ENCODE measurements at places on chromosomes 3 and 15.

- no peak for DNase-seq
These were observed 155.9 kb upstream of the TBL1XR1 start for GRCh38 chr3:177353140-177353539.

DNA sequence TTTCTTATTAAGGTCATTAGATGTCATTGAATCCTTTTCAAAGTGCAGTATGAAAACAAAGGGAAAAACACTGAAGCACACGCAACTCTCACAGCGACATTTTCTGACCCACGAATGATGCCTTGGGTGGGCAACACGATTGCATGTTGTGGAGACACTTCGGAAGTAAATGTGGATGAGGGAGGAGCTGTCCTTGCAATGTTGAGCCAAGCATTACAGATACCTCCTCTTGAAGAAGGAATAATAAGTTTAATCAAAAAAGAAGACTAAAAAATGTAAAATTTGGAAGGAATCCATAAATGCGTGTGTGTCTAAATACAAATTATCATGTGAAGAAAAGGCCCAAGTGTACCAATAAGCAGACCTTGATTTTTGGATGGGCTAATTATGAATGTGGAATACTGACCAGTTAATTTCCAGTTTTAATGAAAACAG, 16.9 kb downstream of the THBS1 start:
- DNase-seq = no peak

- DNase-seq = peak; percentile 31
These were observed at the start of gene PPM1M for GRCh38 chr3:52245322-52246263. Gene PPM1M (plus strand): TSS chr3:52245759. CDS start chr3:52245825, 66 bp downstream.

- no peak for DNase-seq
These were observed 265.3 kb upstream of the POU1F1 start for GRCh38 chr3:87541723-87542122.

DNA sequence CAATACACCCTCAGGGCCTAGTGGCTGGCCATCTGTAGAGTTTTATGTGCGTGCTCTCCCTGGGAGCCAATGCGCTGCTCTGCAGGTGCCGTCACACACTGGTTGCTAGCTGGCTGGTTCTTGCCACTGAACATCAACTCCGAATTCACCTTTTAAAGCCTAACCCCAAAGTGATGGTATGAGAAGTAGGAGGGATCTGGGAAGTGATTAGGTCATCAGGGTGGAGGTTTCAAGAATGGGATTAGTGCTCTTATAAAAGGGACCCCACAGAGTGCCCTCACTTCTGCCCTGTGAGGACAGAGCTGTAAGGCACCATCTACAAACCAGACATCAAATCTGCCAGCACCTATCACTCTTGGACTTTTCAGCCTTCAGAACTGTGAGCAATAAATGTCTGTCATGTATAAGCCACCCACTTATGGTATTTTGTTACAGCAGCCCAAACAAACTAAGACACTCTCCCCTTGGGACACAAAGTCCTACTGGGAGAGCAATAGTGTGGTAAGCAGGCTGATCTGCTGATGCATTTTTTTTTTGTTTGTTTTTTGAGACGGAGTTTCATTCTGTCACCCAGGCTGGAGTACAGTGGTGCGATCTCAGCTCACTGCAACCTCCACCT, 20.3 kb downstream of the RGMA start:
- no peak for DNase-seq

DNA sequence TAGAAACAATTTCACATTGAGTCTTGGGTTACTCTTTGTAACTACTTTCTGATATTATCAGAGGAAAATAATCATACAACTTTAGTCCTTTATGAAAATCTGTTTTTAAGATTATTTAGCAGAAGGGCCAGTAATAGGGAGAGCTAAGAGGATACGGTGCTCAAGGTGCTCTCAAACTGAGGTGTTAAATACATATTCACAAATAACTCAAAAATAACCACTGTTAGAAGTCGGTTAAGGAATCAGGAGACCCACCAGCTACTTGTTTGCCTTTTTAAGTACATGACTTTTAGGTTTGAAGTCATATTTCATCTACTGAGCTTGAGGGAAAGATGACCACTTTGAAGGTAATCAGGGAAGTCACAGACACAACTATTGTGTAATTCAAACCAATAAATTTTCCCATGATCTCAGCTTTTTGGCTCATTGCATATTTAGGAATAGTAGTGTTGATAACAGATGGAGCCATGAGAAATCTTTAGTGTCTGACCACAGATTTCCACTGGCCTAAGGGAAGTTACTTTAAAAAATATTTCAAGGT, 1.4 kb upstream of the RSRC1 start:
- DNase-seq = no peak

GRCh38 chr3:138782755-138783154, 52.0 kb downstream of the PIK3CB start:
- no peak for DNase-seq

DNA sequence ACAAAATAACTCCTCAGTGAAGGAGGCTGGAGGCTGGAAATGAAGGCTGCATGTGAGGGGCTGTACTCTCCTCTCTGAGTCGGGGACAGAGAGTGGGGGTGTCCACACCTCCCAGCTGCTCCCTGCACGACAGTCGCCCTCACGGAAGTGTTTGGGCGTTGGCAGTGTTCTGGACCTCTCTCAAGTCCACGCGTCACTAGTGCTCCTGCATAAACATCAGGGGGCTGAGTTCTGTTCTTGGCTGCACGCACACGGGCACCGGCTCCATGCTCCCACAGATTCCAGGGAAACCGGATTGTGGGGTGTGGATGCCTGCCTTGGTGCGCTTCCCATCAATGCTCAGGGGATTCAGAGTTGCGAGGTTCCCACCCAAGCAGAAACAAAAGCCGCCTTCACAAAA, 7.4 kb downstream of the RASGRF1 start:
- DNase-seq = no peak

- DNase-seq = no peak
These were observed 35.2 kb upstream of the SIAH2 start for GRCh38 chr3:150798122-150798618.

- DNase-seq = no peak
These were observed at the start of gene CACNA2D2 for GRCh38 chr3:50503504-50504342. Gene CACNA2D2 (minus strand): TSS chr3:50503634. CDS start chr3:50503423, 211 bp downstream.

DNA sequence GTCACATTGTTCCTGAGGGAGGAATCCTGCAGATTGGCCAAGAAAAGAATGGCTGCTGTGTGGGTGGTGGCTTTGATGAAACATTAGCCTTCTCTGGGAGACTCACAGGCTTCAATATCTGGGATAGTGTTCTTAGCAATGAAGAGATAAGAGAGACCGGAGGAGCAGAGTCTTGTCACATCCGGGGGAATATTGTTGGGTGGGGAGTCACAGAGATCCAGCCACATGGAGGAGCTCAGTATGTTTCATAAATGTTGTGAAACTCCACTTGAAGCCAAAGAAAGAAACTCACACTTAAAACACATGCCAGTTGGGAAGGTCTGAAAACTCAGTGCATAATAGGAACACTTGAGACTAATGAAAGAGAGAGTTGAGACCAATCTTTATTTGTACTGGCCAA, 6.1 kb downstream of the PTX3 start:
- DNase-seq = no peak

DNA sequence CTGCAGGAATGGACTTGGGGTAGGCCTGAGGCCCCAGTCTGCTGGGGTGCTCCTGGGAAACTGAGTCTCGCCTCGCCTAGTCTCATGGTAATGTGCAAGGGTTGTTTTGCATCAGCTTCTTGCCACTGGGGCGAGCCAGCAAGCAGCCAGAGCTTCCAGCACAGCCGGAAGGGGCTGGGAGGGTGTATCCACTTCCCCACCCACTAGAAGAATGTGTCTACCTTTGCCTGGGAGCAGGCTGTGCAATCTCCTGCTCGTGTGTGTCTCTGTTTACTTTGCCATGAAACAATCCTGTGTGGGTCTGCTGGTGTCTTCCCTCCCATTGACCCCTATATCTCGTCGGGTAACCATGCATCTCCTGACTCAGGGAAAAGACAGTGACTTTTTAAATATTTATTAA, 21.8 kb upstream of the ERICH6 start:
- DNase-seq = no peak

DNA sequence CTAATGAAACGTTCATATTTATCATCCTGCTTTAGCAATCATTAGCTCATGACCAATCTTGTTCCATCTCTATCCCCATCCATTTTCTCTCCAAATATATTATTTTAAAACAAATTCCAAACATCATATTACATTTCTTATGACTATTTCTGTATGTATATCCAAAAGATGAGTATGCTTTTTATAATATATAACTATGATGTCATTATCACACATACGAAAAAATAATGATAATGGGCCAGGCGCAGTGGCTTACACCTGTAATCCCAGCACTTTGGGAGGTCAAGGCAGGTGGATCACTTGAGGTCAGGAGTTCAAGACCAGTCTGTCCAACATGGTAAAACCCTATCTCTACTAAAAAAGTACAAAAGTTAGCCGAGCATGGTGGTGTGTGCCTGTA, 280.4 kb downstream of the FHIT start:
- no peak for DNase-seq

- no peak for DNase-seq
These were observed 1.3 kb downstream of the RHCG start for GRCh38 chr15:89494941-89495637.

DNA sequence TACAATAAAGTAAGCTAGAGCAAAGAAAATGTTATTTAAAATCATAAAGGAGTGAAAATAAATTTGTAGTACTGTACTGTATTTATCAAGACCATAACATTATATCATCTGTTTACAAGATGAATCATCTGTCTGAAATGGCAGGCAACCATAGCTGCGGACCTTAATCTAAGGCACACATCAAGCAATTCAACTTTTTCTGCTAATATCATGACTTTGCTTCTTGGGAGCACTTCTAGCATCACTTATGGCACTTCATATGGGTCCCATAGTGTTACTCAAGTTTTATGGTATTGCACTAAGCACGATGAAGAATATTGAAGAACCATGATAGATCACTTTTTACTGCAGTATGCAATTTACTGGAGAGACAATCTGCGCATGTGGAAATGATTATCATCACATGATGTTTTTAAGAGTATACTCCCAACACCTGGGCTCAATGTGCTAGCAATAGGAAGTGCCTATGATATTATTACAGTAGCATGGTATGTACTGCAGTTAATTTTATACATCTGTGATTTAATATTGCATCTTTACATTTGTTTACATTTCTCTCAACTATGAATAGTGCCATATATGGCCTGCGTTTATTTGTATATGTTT, 137.7 kb upstream of the NECTIN3 start:
- DNase-seq = no peak

GRCh38 chr3:187765342-187765741, 20.1 kb upstream of the BCL6 start:
- DNase-seq = peak; percentile 15

DNA sequence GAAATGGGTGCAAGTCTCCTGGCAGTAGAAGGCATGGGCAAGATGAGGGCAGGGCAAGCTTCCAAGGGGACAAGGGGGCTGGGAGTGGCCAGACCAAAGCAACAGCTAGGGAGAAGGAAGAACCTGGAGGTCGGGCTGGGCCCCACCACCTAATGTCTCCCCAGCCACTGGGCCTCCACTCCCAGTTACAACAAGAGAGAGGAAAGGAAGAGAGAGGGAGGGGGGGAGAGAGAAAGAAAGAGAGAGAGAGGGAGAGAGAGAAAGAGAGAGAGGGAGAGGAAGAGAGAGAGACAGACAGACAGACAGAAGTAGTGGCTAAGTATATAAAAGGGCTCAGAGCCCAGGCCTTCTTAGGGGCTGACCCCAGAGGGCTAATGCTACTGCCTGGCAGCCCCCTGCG, 6.9 kb downstream of the DUSP7 start:
- DNase-seq = no peak

- DNase-seq = no peak
These were observed 120.2 kb upstream of the ALCAM start for GRCh38 chr3:105246536-105246935.

DNA sequence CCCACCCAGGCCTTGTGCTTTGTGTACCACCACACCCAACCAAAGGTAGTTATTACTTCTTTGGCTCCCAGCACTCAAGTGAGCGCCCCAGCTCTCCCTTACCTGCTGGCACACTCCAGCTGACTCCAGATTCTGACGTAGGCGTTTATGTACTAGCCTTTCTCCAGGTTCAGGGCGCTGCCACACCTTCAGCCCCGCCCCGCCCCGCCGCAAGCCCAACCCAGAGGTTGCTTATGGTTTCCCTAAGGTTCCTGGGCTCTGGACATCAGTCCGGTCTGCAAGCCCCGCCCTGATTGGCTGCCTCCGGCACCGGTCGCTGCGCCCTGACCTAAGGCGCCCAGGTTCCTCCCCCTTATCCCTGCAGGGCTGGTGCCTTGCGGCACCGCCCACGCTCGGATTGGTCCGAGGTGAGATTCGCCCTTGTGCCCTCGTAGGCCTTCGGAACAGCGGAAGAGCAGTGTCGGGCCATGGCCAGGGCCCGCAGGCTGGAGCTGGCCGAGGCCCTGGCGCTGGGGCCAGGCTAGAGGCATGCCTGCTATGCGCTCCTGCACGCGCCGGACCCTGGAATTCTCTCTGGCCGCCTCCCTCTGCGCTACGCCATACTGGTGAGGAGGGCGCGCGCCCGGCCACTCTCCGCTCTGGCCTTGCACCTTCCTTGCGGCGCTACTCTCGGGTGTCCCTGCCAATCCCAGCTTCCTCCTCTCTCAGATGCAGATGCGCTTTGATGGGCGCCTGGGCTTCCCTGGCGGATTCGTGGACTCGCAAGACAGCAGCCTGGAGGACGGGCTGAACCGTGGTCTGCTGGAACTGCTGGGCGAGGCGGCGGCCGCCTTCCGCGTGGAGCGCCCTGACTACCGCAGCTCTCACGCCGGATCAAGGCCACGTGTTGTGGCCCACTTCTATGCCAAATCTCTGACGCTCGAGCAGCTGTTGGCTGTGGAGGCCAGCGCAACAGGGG, 19.8 kb upstream of the NUDT16 start:
- no peak for DNase-seq

- no peak for DNase-seq
These were observed at the start of gene EPHA6 for GRCh38 chr3:96813820-96814650. Gene EPHA6 (plus strand): TSS chr3:96814594.

- no peak for DNase-seq
These were observed 1032.2 kb upstream of the SEMA6D start for GRCh38 chr15:46685096-46685495.

GRCh38 chr15:47607695-47608094, 109.6 kb upstream of the SEMA6D start:
- DNase-seq = no peak

- DNase-seq = no peak
These were observed 24.5 kb upstream of the GABRA5 start for GRCh38 chr15:26842391-26842790.

- peak; percentile 42 for DNase-seq
These were observed 17.4 kb downstream of the SH3BP5 start for GRCh38 chr3:15315003-15315402.

DNA sequence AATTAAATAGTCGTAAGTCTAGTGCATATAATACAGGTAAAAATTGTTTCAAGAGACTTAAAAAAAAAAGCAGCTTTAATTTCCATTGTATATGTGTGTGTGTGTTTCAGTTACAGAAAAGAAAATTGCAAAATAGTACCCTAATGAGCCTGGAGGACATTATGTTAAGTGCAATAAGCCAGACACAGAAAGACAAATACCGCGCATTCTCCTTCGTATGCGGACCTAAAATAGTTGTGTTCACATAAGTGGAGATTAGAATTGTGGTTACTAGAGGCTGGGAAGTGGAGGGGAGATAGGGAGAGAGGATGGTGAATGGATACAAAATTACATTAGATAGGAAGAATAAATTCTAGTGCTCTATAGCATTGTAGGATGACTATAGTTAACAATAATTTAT, 3.6 kb downstream of the MESD start:
- DNase-seq = no peak

GRCh38 chr3:194906970-194907629, 221.4 kb downstream of the FAM43A start:
- no peak for DNase-seq

- DNase-seq = no peak
These were observed 65.4 kb downstream of the OXSM start for GRCh38 chr3:25855266-25855784.

GRCh38 chr3:123953735-123954134, 7.3 kb downstream of the CCDC14 start:
- DNase-seq = no peak
